NAMALWA (cell line): ENCODE measurements at places on chromosomes 11 and 22.

- no peak for DNase-seq
Observed at GRCh38 chr11:86197448-86197847, 47.1 kb upstream of the EED start.

- DNase-seq: no peak
Observed at GRCh38 chr11:58027341-58027740, 3.4 kb upstream of the OR6Q1 start.

DNA sequence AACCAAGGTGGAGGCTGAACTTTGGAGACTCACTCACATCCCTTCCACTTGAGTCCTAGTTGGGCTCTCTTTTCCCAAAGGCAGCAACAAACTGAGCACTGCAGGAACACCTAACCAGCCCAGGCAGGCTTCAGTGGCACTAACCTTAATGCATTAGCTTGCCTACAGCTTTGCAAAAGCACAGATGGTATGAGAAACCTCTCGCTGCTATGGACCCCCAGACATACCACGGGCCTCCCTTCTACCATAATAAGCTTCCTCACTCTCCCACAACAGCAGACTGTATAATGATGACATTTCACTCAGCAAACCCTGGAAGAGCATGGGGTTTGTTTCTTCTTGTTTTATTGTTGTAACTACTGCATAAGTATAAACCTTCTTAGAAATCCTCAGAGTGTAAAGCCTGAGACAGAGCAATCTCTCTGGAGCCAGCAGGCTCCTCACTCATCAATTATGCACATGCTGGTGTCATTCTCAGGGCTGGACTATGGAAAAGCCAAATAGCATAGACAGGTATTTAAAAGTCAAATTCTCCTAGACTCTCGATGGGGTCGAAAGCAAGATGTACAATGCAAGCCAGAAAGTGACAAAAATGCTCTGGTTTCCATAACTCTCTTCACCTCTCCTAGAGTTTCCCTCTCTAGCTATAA lies 167.6 kb downstream of the NXPE2 start:
- no peak for DNase-seq

GRCh38 chr11:126405906-126406305 lies 50.4 kb downstream of the ST3GAL4 start:
- no peak for DNase-seq

GRCh38 chr22:39257901-39258475 lies 13.2 kb upstream of the PDGFB start:
- DNase-seq: no peak

DNA sequence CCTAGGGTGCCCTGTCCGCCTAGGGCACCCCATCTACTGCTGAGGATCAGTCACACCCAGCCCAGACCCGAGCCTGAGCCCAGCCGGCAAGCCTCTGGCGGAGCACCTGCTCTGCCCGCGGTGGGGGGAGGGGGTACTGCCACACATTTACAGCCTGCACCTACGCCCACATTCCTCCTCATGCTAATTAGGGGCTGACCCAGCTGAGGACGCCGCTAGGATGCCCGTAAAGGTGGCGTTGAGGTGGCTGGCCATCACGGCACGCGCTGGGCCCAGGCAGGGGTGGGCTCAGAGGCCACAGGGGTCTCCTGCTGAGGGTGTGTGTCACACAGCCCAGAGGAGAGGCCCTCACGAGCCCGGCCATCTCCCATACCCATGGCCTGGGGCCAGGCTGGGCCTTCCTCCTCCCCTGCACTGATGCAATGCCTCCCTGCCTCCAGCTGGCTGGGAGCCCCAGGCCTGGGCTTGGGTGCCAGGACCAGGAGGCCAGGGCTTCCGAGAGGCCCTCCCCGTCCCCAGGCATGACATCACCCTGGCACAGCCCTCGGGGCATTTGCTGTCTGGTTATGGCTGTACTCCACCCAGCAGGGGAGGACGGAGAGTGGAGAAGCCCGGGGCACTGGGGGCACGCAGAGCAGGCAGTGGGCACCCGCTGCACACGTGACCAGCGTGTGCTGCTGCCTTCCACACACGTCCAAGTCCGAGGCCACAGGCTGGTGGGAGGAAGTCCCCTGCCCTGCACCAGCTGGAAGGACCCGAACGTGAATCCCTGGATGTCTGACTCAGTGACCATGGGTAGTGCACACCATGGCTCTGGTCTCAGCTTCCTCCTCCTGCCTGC lies 12.7 kb downstream of the DUSP8 start:
- peak; percentile 33 for DNase-seq

- no peak for DNase-seq
Observed at GRCh38 chr11:123457187-123457770, 27.2 kb downstream of the GRAMD1B start.
